ENCODE measurements at places on chromosomes 1 and 21. TPM values are rescaled to one million over a fixed set of nuclear protein-coding genes. Genes with fewer than 3 reads are reported as not detected.

GSTM2 gene
- 29.0 TPM for total RNA-seq

COL9A2 gene
- 7.0 TPM for total RNA-seq

TMEM125 gene
- total RNA-seq = 8.6 TPM

WNT2B gene
- 0.46 TPM for total RNA-seq

CAPN8 gene
- total RNA-seq = 5.9 TPM

LEFTY1 gene
- total RNA-seq = not detected

OLIG2 gene
- total RNA-seq = not detected

PSMA5 gene
- total RNA-seq = 86.9 TPM

CCDC24 gene
- total RNA-seq = 21.9 TPM

TNFRSF4 gene
- 0.17 TPM for total RNA-seq

FCRL4 gene
- not detected for total RNA-seq

ARMH1 gene
- not detected for total RNA-seq

RNF223 gene
- total RNA-seq = 147 TPM

LCE1B gene
- not detected for total RNA-seq

TNFRSF25 gene
- 42.5 TPM for total RNA-seq

FCRL5 gene
- total RNA-seq = not detected

SPATA46 gene
- not detected for total RNA-seq

LCE1F gene
- total RNA-seq = not detected

SPRR4 gene
- total RNA-seq = not detected

TNFRSF8 gene
- total RNA-seq = not detected

CYP4Z1 gene
- not detected for total RNA-seq

LYPD8 gene
- total RNA-seq = not detected

HHIPL2 gene
- total RNA-seq = 1.2 TPM

HEYL gene
- total RNA-seq = 0.12 TPM

ASPM gene
- total RNA-seq = 28.6 TPM

NCMAP gene
- 1.8 TPM for total RNA-seq

WNT4 gene
- 1.4 TPM for total RNA-seq

RHCE gene
- 1.1 TPM for total RNA-seq

RGS18 gene
- total RNA-seq = not detected

TPTE gene
- total RNA-seq = not detected

CCDC185 gene
- total RNA-seq = not detected

SLC2A5 gene
- total RNA-seq = not detected

SCMH1 gene
- total RNA-seq = 33.6 TPM

PRELP gene
- total RNA-seq = not detected

SV2A gene
- total RNA-seq = not detected

FCMR gene
- 4.6 TPM for total RNA-seq

PRRX1 gene
- not detected for total RNA-seq

PROX1 gene
- 0.12 TPM for total RNA-seq

LRRC38 gene
- 4.8 TPM for total RNA-seq

SH3GLB1 gene
- 25.0 TPM for total RNA-seq

SPATA17 gene
- total RNA-seq = 3.8 TPM

TBX15 gene
- total RNA-seq = not detected

MUL1 gene
- 29.5 TPM for total RNA-seq
